ENCODE measurements at places on chromosomes 3 and 15.

DNA sequence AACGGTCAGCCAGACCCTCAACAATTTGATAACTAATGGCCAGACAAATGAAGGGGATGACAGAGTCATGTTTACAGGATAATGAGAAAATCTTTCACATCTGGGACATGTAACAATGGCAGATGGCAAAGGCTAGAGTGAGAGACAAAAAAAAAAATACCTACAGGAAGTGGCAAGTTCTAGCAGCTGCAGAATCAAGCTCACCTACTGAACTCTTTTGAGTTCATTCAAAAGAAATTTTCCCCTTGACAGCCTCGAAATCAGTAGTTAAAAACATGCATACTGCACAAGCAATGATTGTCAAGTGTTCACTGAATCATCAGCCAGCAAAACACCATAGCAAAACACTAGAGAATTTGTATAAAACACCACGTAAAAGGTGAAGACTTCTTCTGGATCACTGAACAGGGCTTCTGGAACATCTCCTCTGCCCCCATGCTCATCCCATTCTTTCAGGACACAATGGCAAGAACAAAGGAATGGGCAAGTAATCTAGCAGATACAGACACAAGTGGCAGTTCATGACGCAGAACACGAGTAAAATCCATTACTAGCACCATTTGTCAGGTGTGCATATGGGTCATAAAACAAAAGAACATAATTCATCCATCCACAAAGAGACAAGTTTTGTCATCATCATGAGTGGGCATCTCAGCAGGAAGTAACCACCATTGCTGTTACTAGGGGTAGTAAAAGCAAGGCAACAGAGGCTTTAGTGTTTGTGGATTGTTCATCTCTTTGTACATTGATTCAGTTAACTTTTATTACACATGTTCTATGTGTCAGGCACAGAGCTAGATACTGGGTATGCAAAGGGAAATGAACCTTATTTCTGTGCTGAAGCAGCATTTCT lies 13.8 kb upstream of the KCNMB2 start:
- DNase-seq, result no peak

DNA sequence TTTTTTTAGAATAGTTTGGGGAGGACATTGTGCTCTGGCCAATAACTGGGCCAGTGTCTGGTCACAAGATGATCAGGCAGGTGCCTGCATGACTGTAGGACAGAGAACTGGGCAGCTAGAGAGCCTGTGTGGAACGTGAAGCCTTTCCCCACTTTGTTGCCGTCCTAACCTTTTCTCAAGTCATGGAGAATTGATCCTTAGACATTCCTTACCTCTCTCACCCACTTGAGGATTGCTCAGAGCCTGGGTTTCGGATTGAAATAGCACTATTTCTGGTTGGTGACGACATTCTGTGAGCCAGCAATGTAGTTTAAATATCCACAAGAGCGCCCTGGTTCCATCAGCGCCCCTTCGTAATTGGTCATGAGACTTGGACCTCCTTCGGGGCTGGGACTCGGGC lies 138.4 kb downstream of the IGF1R start:
- no peak for DNase-seq

DNA sequence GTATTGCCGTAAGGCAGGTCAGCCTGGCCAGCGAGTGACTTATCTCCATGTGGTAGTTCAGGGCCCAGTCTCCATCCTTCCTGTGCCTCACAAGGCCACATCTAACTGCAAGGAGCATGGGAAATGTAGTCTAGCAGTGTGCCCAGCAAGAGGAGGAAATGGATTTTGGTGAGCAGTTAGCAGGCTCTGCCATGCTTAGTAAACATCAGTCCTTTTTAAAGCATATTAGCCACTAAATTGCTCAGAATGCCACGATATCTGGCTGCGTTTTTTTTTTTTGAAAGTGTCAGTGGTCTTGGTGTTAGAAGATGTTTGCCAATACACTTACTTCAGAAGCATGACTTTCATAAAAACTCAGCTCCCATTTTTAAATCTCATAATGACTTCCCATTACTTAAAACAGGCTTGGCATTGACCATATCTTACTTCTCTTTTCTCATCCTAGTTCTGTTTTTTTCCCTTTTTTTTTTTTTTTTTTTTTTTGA lies 470.2 kb upstream of the TPRG1 start:
- DNase-seq, result no peak

GRCh38 chr15:44208956-44209355 lies 13.9 kb upstream of the FRMD5 start:
- no peak for DNase-seq

DNA sequence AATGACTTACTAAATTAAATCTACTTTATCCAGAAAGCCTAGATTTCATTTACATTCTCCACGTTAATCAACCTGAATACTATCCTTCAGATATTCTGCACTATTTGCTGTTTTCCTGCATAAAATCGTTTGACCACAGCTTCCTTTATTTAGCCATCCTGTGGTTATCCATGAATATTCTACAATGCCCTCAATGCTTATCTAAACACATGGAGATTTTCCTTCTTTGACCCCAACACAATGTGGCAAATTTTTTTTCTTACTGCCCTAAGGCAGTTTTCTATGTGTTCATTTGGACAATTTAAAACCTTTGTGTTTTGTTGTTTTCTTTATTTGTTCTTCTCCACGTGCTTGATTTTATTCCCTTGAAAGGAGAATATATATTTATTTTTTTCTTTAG lies 495.5 kb upstream of the ROBO1 start:
- no peak for DNase-seq

GRCh38 chr3:38110314-38111050 lies 26.4 kb downstream of the ACAA1 start:
- DNase-seq, result no peak
